Nucleus accumbens (tissue), 56 donors: ENCODE measurements at places on chromosomes 3 and 15.

GRCh38 chr3:44624749-44625480 lies at the start of gene ZNF197:
Gene ZNF197 (plus strand): TSS chr3:44625036. CDS start chr3:44629155, 4,119 bp downstream.
- DNase-seq, result peak; percentile 64

DNA sequence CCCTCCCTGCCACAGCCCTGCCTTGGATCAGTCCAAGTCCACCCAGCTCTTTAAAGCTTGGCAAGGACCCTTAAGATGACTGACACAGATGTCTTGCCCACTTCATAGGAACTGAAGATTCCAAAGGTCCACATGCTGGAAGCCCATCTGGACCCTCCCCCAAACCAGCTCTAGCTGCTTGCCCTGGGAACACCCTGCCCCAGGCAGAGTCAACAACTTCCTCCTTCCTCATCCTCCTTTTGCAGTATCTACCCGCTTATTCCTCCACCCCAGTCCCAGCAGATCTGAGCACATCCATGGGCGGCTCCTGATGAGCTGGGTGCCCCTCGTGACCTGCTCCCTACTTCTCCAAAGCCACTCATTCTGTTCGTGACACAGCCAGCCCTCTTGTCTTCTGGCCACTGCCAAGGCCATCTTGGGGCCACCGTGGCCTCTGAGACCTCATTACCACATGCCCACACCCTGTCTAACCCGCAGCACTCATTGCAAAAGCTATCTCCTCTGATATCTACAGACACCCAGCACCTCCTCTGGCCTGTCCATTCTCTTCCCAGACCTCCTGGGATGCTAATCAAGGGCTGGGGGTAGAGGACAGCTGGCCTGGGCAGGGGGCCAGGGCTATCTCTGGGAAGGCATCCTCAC lies 2.0 kb upstream of the PFKFB4 start:
- no peak for DNase-seq

DNA sequence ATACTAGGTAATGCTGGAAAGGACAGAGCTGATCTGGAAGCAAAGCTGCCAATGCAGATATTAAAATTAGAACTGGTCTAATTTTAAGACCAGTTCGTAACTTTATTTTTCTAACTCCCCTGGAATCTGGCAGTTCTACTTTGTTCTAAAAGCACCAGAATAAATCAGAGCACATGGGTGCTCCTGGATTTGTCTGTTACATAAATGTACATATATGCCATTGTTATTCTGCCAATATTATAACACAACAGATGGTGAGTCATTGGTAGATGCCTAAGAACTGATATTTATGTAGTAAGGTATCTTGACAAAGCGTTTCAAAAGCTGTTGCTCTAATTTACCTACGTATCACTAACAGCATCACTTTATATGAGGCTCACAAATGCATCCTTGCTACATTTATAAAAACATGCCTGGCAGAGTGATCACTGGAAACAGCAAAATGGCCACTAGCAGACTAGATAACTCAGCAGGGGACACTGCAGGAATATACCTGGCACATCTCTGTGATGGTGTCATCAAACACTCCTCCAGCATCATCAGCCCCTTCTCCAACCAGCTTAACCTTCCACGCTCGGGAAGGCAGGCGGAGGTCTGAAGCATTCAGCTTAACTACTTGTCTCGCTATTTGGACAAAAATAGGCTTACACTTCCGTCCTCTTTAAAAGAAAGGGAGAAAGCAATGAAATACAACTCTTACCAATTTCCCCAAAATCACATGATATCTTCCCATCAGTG lies 26.2 kb downstream of the FBXL22 start:
- no peak for DNase-seq

DNA sequence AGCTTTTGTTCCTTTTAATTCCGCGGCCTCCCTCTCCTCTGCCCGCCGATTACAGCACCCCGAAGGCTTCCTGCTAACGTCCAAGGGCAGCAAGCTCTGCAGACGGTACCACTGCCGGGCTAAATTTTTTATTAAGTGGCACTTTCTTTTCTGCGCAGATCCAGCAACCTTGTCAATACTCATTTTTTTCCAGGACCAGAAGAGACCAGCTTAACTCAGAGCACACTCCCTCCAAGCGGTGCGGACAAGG lies 542 bp upstream of the MEIS2 start:
- peak; percentile 76 for DNase-seq

GRCh38 chr3:184796551-184796950 lies 15.4 kb upstream of the VPS8 start:
- no peak for DNase-seq

DNA sequence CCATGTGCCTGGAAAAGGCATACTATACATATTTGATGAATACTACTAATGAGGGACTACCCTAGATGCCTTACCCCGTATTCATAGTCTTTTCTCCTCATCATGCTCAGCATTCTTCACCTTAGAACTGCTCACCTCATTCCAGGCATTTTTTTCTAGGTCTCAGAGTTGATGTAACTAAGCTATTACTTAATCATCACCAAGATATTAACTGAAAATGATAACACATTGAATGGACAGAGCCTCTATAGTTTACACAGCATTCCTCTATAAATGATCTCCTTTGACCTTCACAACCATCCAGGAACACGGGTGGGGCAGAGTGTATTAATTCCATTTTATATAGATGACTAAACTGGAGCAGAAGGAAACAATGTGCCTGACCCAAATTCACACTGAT lies 174.1 kb upstream of the DPH6 start:
- DNase-seq, result no peak

GRCh38 chr3:34868935-34869334 lies 770.4 kb upstream of the ARPP21 start:
- DNase-seq, result no peak

- no peak for DNase-seq
Measured at GRCh38 chr3:43525941-43526607, 95.7 kb downstream of the ANO10 start.

GRCh38 chr3:48429960-48430707 lies at the start of gene PLXNB1:
Gene PLXNB1 (minus strand): TSS chr3:48430086. CDS start chr3:48424611, 5,475 bp downstream.
- no peak for DNase-seq

DNA sequence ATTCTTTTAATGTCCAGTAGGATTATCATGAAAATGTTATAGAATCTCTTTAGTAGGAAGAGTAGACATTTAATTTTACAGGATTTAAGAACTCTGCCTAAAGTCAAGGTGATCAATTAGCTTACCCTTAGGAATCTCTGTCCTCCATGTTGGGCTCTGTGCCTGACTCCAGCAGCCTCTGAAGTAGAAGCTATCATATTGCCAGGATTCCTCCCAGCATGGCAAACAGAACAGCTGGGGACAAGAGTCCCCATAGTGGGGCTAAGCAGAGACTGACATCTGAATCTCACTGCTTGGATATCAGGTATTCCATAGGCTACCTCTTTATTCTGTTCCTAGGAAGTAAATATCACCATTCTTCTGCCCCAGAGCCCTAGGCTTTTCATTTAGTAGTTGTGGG lies 1.5 kb downstream of the SLC15A2 start:
- DNase-seq, result no peak
